ENCODE measurements at places on chromosomes 7 and 10. TPM values are rescaled to one million over a fixed set of nuclear protein-coding genes. Genes with fewer than 3 reads are reported as not detected.

GRCh38 chr7:40986351-40986873 lies 716.5 kb downstream of the INHBA start:
- DNase-seq = no peak

DNA sequence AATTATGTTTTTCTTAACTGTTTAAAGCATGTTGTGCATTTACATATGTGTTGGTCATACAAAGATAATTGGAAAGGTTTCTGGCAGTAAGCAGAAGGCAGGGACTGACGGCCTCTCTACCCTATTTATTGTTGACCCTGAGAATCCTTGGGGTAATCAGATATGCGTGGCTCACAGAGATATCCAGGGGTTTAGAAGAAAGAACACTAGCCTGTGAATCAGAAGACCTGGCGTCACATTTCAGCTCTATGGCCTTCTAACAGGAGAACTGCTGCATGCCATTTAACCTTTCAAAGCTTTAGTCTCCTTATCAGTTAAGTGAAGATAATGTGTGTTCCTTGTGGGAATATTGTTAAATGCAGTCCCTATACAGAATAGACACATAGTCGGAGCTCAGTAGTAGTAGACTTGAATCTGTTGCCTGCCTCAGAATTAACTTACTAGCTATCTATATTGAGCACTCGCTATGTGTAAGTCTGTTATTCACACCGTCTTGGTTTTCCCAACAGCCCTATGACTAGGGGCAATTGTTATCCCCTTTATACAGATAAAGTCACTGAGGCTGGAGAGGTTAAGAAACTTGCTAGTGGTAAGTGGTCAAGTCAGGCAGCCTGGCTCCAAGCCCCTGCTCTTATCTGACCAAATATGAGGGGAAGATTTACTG lies 129.6 kb upstream of the ANKRD1 start:
- DNase-seq = no peak

GRCh38 chr10:123068087-123068853 lies 59.5 kb downstream of the ACADSB start:
- no peak for DNase-seq

- no peak for DNase-seq
Measured at GRCh38 chr10:4492202-4492601, 333.8 kb upstream of the AKR1E2 start.

LIPM gene
- total RNA-seq = not detected

DNA sequence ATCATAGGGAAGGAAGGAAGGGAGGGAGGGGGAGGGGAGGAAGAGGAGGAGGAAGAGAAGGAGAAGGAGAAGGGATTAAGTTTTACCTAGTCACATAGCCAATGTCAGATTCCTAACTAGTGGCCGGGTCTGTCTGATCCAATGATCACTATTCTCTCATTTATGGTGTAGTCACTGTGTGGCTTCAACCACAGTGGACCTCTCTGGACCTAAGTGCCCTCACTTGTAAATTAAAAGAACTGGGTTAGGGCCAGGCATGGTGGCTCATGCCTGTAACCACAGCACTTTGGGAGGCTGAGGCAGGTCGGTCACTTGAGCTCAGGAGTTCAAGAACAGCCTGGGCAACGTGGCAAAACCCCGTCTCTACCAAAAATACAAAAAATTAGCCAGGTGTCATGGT lies 6.6 kb upstream of the SERPINE1 start:
- no peak for DNase-seq

DNA sequence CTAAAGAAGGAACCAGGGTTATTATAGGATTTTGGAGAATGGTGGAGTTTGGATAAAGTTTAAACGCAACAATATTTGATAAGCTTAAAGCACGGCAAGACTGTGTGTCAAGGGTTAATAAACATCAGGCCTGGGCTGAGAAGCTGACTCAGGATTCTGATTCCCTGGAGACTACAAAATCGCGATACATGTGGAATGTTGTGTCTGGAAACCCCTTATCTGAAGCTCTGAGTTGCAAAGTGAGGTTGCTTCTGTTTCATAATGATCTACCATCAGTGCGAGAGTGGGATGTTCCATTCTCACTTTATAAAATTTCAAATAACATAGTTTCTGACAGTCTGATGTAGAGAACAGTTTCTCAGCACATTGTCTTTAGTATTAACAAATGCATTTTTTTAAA lies 7.8 kb downstream of the C1GALT1 start:
- no peak for DNase-seq

DNA sequence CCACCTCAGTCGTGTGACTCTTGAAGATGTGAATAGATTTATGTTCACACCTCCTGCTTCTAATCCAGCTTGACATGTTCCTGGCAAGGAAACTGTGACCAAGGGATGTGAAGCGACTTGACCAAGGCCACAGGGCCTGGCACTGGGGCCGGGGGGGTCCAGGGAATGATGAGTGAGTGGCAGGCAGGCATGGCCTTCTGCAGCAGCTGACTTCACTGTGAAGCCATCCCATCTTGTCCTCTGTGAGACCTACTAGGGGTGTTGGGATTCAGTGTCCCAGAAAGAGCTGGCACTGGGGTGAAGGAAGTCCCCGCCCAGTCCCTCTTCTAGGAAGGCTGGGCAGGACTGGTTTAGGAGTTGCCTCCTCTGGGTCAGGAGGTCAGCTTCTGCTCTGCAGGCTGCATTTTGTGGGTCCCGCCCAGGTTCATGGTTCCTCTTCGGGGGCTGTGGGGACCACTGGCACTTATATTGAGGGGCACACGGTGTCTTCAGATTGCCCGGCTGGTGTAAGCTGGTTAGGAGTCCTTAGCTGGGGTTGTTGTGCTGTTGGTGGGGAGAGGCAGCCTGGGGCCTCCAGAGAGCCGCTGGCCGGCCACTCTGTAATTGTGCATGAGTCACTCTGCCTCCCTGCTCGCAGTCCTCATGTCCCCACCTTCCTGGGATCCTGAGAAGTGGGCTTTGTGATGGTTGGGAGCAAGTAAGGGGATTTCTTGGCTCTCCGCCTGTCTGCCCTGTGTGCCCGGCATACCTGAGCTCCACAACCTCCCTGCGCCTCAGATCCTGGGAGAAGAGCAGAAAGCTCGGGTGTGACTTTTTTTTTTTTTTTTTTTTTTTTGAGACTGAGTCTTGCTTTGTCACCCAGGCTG lies 11.0 kb downstream of the ZMIZ1 start:
- DNase-seq = no peak

- no peak for DNase-seq
Measured at GRCh38 chr10:373015-373414, 237.8 kb downstream of the ZMYND11 start.

DNA sequence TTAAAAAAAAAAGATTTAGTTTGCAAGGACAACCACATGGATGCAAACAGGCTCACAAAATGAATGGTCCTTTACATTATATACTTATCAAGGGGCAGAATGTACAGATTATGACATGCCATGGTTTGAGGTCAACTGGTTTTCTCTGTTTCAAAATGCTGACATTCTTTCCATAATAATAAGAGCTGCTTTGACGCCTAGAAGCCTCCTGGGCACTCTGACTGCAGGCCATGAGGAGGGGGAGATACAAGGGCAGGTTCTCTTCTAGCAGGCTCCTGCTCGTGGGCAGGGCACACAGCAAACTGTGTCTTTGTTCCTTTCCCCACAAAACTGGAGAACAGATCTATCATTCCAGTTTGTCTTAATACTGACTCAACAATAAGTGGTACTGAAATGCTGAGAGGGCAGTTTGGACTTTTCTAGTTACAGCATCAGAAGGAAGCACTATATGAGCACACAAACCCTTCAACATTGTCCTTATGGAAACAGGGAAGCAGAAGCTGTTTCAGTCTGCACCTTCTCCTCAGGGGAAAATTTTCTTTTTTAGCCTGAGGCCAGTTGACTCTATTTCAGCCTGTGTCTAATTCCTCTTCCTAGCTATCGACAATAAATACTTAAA lies 314.9 kb upstream of the AOAH start:
- DNase-seq = no peak

DNA sequence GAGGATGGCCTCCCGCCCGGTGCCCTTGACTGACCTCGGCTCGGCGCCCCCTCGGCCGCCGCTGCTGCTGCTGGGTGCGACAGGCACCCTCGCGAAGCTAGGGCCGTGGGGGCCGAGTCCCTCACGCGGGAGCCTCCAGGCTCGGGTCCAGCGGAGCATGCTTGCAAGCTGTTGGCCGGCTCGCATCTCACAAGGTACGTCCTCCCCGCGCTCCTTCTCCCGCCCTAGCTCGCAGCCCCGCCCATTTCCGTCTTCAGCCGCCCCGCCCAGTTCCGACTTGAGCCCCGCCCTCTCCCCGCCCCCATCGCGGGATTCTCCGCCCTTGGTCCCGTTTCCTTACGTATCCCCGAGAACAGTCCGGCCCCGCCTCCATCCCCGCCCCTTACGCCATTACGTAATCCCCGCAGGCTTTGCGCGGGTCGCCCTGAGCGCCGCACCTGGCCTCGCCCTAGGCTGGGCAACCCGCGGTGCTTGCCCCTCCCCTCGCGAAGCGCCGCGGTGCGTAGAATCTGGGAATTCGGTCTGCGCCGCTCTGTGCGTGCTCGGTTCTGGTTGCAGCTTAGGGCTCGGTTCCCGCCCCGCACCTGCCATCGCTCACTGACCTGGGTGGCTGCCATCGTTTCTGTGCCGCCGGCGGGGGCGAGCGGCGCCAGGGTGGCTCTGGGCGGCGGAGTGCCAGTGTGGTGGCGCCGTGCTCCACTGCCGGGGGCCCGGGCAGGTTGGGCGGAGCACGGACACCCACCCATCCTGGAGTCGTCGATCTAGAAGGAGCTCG lies at the start of gene ABHD11:
Gene ABHD11, minus strand, starts transcription at position 191 of the 775 bp plus-strand sequence. Its CDS starts 32 bp downstream, at position 159.
- DNase-seq = peak; percentile 99

DNA sequence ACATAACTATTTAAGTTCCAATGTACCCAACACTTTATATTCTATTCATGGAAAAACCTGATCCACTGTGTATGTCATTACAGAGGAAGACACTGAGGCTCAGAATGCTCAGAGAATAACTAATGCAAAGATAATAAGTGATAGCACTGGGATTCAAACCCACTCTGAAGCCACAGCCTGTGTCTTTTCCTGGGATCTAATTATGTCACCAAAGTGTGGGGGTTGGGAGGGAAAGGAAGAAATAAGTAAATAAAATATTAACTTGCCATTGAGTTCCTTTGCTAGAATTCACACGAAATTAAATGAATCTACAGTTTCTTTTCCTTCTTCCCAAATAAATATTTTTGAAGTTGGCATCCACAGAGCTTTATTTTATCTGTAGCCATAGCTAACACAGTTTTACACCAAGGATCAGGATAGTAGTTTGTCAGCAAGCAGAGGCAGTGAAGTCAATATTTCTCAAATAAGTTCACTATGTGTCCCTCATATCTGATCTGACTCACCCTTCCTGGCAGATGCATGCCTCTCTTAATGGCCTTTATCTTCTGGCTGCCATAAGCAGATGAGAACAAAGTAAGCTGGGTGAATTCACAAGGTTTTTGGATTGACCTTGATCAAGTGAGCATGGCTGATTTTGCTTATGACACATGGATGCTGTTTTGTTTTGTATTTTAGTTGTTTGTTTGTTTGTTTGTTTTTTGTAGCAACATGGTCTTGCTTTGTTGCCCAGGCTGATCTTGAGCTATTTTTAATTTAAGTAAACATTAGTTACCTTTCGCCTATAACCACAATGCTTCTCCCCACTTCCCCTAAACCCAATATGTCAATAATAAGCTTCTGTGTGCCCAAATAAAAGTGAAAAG lies 6.3 kb downstream of the RAPGEF5 start:
- no peak for DNase-seq

ADCY1 gene
- 0.82 TPM for total RNA-seq

COPS6 gene
- 89.0 TPM for total RNA-seq

- DNase-seq = no peak
Measured at GRCh38 chr10:3748484-3748883, 36.5 kb downstream of the KLF6 start.

OR2A1 gene
- not detected for total RNA-seq

- no peak for DNase-seq
Measured at GRCh38 chr10:45520476-45520875, 146.5 kb downstream of the ALOX5 start.

DNA sequence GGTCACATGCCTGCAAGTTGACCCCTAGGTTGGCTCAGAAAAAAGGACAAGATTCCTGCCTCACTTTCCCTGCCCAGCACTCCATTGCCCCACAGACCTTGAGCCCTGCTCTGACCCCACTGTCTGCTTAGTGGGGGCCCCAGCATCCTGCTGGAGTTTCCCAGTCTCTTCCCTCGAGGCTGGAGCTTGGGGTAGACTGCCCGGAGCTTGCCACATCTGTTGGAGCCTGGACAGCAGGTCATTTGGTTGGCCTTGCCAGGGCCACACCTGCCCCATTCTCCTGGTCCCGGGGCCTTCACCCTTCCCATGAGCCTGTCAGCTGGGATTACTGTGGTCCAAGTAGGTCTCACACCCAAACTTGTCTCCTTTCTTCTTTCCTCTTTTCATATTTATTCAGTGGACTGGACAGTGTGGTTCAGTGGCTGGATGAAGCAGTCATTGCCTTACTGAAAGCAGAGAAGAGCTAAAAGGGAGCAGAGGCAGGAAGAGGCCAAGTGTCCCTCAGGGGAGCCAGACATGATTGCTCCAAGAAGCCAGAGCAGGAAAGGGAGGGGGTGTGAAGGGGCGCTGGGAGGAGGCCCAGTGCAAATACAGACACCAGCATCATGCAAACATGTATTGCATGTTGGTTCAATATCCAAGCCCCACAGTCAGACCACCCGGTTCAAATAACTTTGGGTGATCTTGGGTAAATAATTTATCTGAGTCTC lies 56.2 kb upstream of the CACUL1 start:
- no peak for DNase-seq
